ENCODE measurements at places on chromosomes 5 and 9.

- no peak for DNase-seq
These were observed 7.2 kb downstream of the NDUFS6 start for GRCh38 chr5:1808439-1808838.

- no peak for DNase-seq
These were observed 7.5 kb upstream of the RAD23B start for GRCh38 chr9:107275530-107275929.

DNA sequence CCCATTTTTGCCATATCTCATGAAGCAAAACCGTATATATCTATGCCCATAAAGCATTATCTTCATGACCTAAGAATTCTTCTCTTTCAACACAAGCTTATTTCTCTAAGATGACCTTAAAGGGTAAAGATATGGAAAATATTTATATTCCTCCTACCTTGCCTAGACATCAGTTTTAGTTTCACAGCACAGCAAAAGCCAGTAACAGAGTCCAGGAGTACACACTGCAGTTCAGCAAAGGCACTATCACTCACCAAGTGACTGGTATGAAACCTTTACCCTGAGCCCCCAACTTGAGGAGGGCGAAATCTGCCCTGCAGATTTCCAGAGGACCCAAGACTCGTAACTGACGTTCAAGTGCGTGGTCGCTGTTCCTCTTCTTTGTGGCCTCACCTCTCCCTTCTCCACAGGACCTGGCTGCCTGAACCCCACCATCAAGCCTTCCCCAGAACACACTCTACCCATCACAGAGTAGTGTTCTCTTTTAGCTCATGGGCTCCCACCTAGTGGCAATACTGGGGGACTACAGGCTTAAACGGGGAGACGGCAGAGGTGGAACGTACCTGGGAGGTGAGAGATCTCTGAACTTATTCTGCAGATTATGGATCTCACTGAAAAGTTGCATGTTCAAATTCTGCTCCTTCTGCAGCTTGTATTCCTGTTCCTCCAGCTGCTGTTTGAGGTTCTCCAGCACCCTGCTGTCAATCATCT lies 141.0 kb downstream of the CDK5RAP2 start:
- DNase-seq = no peak

GRCh38 chr9:133135146-133135745 lies 14.2 kb upstream of the RALGDS start:
- DNase-seq = peak; percentile 79

GRCh38 chr5:3220201-3220600 lies 375.4 kb upstream of the IRX1 start:
- DNase-seq = no peak

- no peak for DNase-seq
These were observed 114.2 kb downstream of the ANXA1 start for GRCh38 chr9:73265876-73266275.

- DNase-seq = no peak
These were observed 39.3 kb upstream of the ADRA1B start for GRCh38 chr5:159877016-159877415.

GRCh38 chr5:127053049-127053448 lies 20.3 kb downstream of the C5orf63 start:
- no peak for DNase-seq

DNA sequence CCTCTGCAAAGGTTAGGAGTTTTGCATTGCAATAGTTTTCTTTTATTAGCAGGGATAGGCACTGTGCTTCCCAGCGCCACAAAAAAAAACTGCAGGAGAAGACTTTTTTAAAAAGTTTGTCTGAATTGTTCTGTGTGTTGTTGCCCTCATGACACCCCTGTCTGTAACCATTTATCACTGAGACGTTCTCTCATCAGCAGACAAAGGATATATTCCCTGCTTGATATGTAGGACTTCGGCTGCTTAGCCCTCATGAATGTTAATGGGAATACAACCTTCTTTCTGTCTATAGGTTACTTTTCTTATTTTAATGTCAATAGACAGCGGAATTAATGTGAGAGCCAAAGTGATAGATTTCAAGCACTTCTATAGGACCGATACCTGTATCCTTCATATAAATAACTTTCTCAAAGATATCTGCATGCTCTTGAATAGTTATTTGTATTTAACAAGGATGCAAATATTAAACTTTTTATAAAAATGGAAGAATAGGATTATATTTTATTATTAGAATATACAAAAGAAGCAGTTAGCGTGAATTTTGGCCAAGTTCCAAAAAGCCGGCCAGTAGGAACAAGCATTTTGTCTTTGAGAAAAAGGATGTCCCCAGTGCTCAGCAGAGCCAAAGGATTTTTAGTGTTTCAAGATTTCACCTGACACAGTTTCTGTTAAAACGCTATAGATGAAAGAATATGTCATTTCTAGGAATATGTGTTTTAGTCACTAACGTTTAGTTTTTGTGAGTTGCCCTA lies 1.5 kb upstream of the LYSMD3 start:
- no peak for DNase-seq

DNA sequence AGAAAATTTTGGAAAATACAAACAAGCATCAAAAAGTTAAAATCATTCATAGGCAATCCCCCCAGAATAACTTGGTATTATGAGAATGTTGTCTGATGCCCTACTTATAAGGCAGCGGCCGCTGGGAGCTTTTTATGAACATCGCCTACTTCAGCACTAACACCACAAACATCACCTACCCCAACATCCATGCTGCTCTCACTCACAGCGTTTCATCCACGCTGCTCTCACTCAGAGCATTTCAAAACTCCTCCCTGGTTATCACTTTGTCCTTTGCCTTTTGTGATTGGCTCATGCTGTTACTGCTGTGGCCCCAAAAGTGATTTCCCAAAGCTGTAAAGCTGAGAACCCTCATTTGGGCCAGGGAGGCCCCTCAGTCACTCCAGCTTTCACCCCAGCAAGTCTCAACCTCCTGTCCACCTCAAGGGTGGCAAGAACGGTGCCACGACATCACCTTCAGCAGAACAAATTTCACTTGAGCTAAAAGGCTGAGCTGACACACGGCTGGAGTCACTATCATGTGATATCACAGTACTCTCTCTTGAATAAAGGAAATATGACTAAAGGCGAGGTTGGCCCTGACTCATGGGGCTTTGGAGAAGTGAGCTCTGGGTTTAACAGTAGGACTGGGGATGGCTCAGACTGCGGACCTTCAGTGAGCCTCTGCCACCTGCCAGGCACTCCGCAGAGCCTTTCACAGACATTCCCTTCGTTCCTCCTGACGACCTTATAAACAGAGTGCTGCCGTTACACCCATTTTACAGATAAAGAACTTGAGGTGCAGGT lies 25.2 kb downstream of the SHC3 start:
- peak; percentile 42 for DNase-seq

DNA sequence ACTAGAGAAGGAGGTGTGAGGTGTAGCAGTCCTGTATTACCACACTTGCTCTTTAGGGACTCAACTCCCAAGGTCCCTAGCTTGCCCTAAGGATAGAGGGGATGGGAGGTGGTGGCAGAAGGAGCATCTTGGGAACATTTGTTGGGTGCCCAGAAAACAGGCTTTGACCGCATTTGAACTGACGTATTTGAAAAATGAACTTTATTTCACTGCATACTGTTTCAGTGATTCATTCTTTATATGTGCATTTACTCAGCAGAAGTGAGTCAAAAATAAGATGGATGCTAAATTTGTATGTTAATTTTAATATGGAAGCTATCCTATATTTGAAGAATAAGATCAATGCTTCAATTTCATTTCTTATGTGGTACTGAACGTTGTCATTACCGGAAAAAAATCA lies 18.7 kb downstream of the DMRT3 start:
- DNase-seq = no peak

DNA sequence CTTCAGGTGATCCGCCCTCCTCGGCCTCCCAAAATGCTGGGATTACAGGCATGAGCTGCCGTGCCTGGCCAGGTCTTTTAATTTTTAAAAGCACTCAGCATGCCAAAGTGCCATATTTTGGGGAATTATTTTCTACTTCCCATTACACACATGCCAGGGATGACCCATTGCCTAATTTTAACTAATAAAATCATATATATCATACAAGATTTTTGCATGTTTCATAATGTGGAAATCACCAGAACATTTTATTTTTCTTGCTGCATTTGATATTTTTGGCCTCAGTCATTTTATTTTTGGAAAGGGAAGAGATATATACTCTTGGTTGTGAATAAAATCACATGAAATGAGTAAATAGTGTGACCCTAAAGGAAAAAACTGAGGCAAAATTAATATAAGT lies 45.3 kb upstream of the TENT2 start:
- no peak for DNase-seq

DNA sequence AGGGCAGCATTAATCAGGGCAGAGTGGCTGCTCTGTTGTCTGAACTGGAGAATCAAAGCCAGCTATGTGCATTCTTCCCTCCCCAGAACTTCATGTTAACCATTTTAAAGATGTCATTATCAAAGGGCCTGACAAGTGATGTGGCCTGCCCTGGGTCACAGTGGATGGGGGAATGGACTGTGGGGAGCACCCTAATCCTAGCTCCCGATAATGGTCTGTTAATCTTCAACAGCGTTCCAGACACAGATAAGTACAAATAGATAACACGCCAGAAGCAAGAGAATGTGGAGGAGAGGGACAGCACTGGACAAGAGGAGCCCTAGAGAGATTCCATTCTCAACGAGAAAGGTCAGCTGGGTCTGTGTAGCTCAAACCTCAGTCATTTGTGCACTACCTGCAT lies 77.5 kb downstream of the DPYSL3 start:
- DNase-seq = no peak

GRCh38 chr5:50855001-50855400 lies 188.6 kb downstream of the PARP8 start:
- no peak for DNase-seq

DNA sequence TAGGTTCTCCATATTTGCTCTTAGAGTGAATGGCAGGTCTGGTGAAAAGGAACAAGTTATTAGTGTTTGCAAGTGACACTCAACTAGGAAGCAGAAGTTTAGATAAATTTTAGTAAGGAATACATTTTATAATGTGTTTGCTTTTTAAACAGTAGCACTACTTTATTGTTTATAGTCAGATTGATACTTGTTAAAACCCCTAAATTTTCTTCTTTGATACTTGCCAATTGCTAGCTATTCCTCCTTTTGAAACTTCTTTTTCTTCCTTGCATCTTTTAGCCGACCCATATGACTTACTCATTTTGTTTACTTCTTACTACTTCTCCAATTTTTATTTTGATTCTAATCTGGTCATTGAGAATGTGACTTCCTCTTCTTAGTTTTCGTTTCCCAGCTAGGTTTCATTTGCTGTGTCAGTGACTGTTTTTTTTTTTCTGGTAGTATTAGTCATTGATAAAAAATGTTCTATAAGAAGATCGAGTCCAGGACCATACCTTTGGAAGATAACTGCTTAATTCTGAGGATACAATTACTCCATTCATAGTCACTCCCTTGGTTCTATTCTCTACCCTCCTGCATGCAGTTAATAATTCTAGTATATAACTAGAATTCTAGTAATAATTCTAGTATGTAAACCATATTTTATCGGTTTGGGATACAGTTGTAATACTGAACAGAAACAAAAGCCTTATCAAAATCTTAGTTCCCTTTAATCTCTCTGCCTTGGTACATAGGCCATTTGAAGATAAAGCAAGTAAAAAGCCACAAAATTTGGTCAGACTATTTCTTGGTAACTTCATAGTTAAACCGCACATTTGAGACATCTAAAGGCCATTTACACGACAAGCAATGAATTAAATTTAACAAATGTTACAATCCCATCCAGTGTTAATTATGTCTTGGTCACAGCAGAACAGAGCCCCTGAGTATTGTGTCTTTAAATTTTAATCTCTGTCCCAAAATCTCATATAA lies 2.8 kb upstream of the RICTOR start:
- no peak for DNase-seq

GRCh38 chr5:149775785-149776184 lies 45.7 kb downstream of the PPARGC1B start:
- no peak for DNase-seq

DNA sequence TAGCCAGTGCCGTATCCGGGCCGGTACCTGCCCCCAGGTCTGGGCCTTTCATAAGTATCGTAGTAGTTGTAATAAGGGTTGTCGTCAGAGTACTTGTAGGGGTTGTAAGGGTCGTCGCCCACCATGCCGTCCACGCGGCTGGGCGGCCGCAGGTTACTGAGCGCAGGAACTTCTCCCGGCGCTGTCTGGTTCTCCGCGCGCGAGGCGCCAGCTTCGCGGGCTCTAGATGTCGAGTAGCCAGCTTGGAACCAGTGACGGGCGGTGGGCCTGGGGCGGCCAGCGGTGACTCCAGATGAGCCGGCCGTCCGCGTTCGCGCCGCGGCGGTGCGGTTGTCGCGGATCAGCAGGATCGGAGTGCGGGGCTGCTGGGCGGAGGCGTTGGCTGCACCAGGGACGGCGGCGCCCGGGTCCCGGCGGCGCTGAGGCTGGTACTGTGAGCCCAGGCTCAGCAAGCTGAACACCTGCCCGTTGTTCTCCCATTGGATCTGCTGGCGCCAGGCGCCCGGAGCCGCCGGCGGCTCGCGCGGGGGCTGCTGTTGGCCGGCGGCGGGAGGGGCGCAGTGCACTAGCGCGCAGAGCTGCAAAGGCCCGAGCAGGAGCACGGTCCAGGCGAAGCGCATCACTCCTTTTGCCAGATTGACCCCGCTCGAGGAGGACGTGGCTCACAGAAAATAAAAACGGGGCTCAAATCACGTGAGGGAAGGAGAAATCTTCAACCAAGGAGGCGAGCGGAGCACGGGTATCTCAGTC lies 518 bp downstream of the LOX start:
- no peak for DNase-seq

DNA sequence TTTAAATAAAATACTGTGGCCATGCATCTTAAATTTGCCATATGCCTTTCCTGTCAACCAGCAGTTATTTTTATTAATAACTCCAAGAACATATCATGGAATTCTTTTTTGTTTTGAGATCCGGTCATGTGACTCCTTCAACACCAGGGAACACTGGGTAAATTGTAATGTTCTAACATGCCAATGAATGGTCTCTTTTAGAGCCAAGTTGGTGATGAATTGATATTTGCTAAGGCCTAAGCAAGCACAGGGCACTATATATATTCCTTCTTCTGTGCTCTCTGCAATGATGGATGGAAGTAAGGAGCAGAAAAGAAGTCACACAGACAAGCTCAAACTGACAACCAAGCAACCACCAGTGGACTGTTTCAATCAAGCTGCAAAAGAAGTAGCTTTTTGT lies 124.0 kb downstream of the EFNA5 start:
- DNase-seq = no peak

DNA sequence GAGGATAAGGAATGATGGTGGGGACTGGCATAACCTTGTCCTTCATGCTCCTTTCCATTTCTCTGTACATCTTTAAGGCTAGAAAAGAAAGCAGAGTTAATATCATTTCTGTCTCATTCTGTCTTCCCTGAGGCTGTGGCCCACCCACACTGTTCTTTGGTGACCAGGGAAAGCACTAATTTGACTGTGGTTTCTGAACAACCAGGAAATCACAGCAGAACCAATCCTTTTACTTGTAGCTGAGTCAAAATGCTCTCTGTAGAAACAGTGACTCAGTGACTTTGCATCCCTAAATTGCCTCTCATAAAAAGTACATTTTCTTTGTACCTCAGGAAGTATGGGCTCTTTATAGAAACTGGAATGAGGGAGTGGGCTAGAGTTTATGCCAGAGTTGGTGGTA lies 28.1 kb downstream of the IL33 start:
- no peak for DNase-seq

GRCh38 chr9:136725612-136726011 lies 13.2 kb downstream of the DIPK1B start:
- no peak for DNase-seq

GRCh38 chr5:148372893-148373292 lies 10.9 kb upstream of the FBXO38 start:
- DNase-seq = no peak

- no peak for DNase-seq
These were observed 168.1 kb downstream of the ATPSCKMT start for GRCh38 chr5:10081584-10081983.

- DNase-seq = no peak
These were observed 9.9 kb downstream of the HNRNPAB start for GRCh38 chr5:178214160-178214803.

GRCh38 chr9:68707801-68708488 lies 2.9 kb downstream of the PIP5K1B start:
- no peak for DNase-seq
